Stimulated activated CD8-positive, alpha-beta memory T cell treated with anti-CD3 and anti-CD28 coated beads, Interleukin-7, amount 100 ng/mL, for 24 hours (primary cell): ENCODE measurements at places on chromosomes 5 and 9.

DNA sequence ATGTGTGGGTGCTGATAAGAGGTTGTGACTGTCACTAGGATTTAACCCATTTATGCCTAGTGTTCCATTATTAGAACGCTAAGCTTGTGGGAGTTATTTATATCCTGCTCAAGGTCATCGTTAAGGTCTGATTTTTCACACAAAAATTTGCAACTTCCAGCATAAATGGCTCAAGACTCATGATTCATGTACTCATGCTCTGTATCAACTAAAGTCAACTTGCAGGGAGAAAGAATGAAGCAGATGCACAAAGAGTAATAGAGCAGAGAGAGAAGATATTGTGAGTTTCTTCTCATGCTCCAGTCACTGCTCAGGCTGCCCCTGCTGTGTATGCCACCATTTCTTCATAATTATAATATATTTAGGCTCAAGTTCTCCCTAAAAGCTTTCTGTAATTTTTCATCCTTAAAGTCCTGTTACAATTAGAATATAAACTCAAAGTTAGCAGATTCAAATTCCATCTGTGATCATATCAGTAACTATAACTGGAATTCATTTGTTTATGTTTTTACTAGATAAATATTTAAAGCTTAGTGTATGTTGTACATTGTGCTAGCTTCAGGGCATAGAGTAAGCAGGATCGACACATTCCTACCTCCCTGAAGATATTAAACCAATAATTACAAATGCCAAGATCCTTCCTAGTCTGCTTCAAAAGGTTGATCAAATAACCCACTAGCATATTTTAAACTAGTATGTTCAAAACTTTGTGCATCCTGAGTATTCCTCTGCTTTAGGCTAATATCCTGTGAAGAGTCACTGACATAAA is 136.7 kb downstream of the NUDT12 start:
- no peak for DNase-seq

DNA sequence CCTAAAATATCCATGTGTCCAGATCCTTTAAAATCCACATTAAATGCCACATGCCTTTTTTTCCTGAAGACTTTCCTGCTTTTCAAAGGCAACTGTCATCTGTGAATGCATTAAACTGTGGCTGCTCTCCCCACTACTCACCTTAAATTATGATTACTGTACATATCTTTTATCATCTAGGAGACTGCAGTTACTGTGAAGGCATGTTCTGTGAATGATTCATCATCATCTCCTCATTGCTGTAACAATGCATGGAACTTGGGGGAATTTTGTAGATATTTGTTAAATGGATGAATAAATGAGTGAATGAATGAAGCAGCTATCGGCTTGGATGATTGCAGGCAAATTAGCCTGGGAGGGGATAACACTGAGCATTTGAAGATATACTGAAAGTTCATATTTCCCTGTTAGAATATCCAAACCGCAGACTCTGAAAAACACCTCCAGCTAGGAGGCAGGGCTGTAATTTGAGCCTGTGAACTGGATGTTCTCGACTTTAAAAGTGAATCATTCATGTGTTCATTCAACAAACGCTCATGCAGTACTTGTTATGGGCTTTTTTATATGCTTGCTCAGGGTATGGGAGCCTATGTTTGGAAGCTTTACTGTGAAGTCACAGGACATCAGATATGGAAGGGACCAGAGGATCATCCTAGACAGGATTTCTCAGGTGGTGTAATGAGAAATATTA is 519.2 kb downstream of the KIF4B start:
- no peak for DNase-seq

GRCh38 chr9:34503406-34503805 is 19.4 kb downstream of the ENHO start:
- DNase-seq: no peak

- no peak for DNase-seq
Measured at GRCh38 chr5:95083606-95084005, 201.3 kb downstream of the MCTP1 start.

DNA sequence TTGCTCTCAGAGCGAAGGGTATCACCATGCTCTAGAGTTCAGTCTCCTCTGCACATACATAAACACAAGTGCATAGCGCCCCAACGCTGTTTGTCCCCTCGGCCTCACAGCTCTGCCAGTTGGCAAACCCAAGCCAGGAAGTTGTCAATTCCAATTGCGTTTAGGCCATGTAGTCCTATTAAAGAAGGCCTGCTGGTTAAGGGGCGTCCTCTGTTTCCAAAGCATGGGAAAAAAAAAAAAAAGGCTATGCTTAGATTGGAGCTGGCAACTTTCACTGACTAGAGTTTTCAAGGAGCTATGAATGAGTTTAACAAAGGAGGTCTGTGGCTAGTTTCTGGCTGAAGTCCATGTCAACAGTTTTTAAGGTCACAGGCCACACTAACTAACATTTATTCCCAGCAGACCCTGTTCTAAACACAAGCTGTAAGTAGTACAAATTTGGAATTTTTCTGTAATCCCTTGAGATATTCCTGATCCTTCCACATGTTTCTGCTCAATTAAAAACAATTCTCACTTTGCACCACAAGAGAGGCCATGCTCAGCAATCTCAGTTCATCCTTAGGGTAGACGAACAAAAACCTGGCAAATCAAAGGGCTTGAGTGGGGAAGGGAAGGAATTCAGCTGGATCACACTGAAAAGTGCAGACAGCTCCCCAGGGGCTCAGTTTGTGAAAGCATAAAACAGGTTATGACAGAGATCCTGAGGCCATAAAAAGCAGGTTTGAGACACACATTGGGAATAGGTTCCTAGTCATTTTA is 187.7 kb downstream of the DENND1A start:
- DNase-seq: no peak

GRCh38 chr5:51397996-51398395 is 14.7 kb downstream of the ISL1 start:
- DNase-seq: no peak

GRCh38 chr9:89440548-89440947 is 57.4 kb downstream of the SEMA4D start:
- no peak for DNase-seq

- no peak for DNase-seq
Measured at GRCh38 chr9:73683862-73684591, 532.4 kb downstream of the ANXA1 start.

GRCh38 chr5:152400846-152401245 is 4.2 kb downstream of the NMUR2 start:
- DNase-seq: no peak

DNA sequence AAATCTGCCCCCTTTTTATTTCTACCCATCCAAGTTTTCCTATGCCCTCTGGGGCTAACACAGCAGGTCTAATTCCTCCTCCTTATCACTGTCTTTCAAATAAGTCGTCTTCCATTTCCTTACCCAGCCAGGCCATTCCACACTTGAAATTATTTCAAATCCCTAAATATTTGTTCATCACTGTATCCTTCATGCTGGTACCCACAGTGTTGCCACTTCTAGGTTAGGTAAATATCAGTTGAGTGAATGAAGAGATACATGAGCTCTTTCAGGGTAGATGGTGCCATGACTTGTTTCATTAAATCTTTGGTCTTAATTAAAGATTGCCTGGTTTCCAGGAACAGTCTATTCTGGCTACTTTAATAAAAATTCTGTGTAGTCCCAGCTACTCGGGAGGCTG is 35.6 kb upstream of the ADRA1B start:
- no peak for DNase-seq
